Stimulated activated CD8-positive, alpha-beta memory T cell treated with anti-CD3 and anti-CD28 coated beads, Interleukin-15, amount 100 ng/mL, for 24 hours (primary cell): ENCODE measurements at places on chromosomes 3 and 15.

- peak; percentile 70 for DNase-seq
Observed at GRCh38 chr15:67456677-67457529, 64.0 kb upstream of the C15orf61 start.

GRCh38 chr3:131361464-131362421 lies 19.8 kb upstream of the NUDT16 start:
- DNase-seq, result no peak

DNA sequence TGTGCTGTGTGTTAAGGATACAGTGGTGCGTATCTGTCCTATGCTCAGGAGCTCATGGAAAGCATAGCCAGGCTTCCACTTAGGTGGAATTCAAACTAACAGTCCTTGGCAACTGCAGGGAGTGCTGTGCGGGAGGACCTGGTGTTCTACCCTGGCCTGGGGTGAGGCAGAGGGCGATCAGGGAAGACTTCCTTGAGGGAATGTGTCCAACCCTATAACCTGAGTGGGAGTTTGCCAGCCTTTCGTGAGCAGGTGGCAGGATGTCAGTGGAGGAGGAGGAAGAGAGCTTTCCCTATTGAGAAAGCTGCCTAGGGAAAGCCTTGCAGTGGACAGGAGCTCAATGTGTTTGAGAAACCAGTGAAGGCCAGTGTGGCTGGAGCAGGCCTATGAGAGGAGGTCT lies 271.1 kb upstream of the C2CD4B start:
- no peak for DNase-seq

DNA sequence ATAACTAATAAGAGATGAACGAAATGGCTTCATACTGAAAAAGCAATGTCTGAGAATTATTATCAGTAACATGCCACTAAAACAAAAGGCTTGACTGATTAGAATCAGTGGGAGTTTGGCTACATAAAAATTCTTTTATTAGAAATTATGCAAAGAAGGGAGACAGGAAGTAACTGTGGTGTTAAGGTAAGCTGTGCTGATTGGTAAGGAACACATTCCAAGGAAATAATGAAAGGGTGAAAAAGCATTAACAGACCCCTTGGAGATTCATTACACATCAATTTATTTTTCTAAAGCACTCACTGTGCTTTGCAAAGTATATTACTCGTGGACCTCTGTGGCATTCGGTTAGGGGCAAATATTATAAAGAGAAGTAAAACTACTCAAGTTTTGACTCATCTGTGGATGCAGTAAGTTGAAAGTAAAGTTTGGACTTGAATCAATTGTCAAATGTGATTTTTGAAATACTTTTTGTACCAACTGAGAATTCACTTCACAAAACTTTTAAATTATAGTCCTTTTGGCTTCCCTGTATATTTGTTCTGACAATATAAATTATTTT lies 176.1 kb upstream of the ZPLD1 start:
- no peak for DNase-seq

- DNase-seq, result no peak
Observed at GRCh38 chr3:14725564-14726440, 50.9 kb downstream of the C3orf20 start.

- DNase-seq, result no peak
Observed at GRCh38 chr15:48494631-48495030, 150.9 kb downstream of the FBN1 start.

DNA sequence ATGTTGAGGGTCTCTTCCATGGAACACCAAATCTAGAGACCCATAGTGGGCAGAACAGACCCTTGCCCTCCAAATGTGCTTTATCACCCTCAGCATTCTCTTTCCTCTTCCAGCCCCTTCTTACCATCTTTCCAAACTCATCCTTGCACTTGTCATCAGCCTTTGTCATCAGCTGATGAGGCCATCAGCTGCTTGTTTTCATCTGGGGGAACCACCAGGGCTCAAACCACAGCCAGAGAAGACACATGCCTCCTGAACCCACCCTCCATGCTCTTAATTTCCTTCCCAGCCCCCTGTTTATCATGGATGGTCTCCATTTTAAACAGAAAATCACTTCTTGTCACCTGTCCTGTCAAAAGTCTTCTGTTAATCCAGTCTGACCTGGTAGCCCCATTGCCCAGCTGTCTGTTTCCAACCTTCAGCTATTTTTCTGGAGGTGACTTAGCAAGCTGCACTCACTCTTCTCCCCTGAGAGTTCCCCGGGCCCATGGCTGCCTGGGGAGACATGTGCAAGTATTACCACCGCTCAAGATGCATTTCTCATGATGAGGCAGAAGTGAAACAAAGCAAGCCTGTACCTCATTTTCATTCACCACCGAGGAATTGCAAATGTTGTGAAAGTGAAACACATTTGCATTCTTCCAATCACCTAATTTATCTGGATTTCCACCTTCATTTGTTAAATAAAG lies 14.7 kb upstream of the SYNM start:
- DNase-seq, result no peak

DNA sequence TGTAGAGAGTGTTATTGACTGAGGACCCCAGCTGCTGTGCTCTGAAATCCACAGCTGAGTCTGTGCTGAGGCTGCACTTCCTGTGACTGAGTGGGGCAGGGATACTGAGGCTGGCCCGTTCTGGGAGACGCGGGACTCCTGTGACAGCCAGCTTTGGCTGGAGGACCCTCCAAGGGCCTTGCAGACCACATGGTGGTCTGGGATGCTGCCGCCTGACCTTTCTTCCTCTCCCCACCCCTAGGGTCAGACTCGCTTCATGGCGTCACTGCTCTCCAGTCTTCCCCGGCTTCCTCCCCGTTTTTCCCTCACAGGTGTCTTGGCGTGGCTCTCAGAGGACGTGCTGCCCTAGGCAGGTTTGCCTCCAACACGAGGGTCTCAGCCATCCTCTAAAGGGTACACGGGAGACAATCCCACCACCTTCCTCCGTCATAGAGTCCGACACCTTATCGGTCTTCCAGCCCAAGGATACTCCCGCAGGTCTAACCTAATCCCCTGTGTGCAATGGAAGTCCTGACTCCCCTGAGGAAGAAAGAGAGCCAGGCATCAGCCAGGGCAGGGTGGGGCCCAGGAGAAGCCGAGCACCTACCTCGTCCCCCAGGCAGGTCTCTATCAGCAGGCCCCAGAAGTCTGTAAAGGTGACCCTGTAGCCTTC lies 19.9 kb upstream of the EHD4 start:
- no peak for DNase-seq

DNA sequence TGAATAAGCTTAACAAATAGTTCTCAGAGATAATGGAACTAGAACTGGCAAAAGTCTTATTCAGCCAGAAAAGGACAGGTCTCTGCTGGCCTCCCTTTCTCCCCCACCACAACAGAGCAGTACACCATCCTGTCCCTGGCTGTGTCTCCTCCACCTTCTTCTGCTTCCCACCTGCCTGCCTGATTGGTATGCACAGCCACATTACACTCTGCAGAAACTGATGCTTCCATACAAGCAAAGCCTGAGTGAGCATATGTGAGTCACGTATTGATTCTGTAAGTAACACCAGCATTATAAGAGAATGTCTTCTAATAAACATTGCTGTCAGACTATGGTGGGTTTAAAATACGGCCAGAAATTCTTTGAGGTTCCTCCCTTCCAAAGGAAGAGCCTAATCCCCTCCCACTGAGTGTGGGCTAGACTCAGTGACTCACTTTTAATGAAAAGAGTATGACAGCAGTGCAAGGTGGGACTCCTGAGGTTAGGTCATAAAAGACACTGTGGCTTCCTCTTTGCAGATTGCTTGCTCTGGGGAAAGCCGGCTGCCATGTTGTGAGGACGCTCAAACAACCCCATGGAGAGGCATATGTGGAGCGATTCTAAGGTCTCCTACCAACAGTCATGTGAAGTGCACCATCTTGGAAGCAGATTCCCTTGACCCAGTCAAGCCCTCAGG lies 44.4 kb downstream of the ANXA2 start:
- no peak for DNase-seq

GRCh38 chr15:56042031-56042430 lies 48.6 kb upstream of the NEDD4 start:
- DNase-seq, result no peak

DNA sequence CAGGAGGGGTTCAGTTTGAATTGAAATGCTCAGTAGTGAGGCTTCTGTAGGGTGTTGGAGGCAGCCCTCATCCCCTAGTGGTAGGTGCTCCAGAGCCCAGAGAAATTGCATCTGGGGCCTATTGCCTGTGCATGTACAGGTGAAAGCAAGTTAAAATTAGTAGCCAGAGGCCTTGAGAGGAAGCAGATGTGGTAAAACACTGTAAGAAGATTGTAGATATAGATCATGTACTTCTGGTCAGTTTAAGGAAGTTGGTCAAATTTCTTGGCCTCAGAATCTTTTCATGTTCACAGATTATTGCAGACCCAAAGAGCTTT lies 34.6 kb downstream of the IGSF10 start:
- no peak for DNase-seq

DNA sequence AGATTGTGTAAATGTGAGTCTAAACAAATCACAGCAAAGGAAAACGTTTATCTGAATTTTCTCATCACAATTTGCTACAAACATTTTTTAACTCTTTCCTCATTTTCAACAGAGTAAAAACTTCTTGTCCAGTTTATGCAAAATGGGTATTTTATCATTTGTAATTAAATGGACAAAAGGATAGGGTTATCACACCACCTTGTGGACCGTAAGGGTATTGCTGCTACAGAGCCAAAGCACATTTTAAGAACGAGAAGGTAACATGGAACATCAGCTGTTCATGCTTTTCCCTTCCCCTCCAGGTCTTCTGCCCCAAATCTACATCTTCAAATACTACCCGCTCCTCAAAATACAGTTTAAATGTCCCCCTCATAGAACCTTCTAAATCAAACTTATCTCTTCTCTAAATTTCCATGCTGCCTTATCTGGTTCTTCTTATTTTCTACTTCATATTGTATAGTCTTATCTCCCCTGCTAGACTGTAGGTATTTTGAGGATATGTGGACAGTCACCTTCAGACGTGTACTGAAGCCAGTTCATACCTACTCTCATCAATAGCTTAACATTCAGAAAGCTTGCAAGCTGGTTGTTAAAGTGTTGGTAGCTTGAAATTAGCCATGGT lies 12.8 kb upstream of the SETMAR start:
- DNase-seq, result no peak

DNA sequence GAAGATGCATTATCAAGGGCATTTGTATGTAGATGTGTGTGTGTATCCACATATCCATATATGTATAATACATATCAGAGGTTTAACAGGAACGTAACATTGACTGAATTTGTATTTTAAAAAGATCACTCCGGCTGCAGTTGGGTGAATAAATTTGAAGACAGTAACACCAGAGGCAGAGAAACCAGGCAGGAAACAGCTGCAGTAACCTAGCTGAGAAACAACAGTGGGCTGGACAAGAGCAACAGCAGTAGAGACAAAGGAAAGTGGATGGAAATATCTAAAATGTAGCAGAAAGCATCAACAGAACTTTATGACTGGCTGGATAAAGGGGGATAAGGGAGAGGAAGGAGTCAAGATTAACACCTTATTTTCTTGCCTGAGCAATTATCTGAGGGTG lies 68.3 kb upstream of the SETMAR start:
- no peak for DNase-seq

DNA sequence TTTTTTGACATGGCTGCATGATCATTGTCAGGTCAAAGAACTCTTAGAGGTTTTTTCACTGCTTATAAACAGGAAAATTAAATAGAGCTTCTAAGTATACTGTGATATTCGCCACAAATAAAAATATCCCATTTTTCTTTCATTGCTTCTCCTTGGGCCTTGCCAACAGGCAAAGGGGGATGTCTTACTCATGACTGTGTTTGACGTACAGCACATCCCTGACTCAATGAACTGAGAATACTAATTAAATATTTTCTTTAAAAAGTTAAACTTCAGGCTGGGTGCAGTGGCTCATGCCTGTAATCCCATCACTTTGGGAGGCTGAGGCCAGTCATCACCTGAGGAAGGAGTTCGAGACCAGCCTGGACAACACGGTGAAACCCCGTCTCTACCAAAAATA lies 41.4 kb upstream of the CCDC80 start:
- no peak for DNase-seq

DNA sequence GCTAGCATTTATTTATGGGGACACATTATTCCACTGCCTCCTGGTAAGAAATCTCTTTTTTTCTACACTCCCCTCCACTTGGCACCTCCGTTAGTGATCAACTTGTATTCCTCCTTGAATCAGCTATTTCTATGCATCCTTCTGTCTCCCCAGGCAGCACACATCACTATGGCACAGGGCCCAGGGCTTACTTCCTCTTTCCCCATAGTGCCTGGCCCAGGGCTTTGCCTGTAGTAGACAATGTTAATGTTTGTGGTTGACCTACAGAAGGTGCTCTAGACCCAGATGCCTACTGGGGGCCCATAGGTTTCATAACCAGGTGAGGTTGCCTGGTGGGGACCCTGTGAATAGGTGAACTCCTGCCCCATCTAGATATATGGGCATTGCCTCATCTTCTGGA lies 44.9 kb downstream of the EPHB1 start:
- DNase-seq, result no peak

DNA sequence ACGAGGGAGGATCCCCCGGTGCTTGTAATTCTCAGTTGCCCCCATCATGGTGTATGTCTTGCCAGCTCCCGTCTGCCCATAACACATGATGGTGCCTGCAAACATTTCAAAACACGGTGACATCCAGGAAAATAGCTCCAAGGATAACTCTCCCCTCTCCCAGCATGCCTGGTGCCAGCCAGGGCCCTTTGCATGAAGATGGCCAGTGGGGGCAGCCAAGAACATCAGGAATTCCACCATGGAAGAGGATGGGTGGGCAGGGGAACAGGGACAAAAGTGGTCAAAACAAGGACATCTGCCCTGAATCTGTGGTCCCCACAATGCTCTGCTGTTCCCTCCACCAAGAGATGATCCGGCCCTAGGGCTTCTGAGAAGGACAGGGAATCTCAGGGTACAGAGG lies 9.0 kb downstream of the KIF9 start:
- DNase-seq, result no peak

- no peak for DNase-seq
Observed at GRCh38 chr3:47747558-47747957, 34.1 kb downstream of the SMARCC1 start.

- no peak for DNase-seq
Observed at GRCh38 chr15:67227846-67228245, 26.6 kb downstream of the AAGAB start.

- no peak for DNase-seq
Observed at GRCh38 chr3:179733797-179734196, 81.0 kb downstream of the USP13 start.

GRCh38 chr15:50577492-50577891 lies 31.0 kb upstream of the USP50 start:
- DNase-seq, result no peak

GRCh38 chr3:128323206-128324081 lies 143.2 kb downstream of the DNAJB8 start:
- no peak for DNase-seq

GRCh38 chr15:54618120-54618519 lies 578.6 kb downstream of the RSL24D1 start:
- no peak for DNase-seq
